ENCODE measurements at places on chromosomes 11 and 22.
A peak's percentile ranks its signal among the peaks of the same experiment; 100 is the strongest.

GRCh38 chr11:127656116-127656836 is 655.7 kb upstream of the KIRREL3 start:
- no peak for DNase-seq

GRCh38 chr11:44623341-44623730 is 57.9 kb downstream of the CD82 start:
- DNase-seq, result no peak

DNA sequence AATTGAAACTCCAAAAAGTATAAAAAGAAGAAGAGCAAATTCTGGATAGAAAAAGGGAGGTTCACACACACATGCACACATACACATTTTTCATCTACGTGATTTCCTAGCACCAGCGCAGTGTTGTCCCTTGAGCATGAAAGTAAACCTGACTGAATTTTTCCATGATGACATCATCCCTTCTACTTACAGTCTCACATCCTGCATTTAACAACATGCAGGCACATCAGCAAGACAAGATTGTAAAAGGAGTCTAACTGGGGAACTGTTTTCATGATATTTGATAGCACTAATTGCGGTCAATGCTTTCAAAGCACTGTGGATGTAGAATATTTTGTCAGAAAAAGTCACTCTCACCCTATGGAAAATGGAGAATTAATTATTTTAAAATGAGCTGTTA is 36.6 kb downstream of the GAS2 start:
- no peak for DNase-seq

DNA sequence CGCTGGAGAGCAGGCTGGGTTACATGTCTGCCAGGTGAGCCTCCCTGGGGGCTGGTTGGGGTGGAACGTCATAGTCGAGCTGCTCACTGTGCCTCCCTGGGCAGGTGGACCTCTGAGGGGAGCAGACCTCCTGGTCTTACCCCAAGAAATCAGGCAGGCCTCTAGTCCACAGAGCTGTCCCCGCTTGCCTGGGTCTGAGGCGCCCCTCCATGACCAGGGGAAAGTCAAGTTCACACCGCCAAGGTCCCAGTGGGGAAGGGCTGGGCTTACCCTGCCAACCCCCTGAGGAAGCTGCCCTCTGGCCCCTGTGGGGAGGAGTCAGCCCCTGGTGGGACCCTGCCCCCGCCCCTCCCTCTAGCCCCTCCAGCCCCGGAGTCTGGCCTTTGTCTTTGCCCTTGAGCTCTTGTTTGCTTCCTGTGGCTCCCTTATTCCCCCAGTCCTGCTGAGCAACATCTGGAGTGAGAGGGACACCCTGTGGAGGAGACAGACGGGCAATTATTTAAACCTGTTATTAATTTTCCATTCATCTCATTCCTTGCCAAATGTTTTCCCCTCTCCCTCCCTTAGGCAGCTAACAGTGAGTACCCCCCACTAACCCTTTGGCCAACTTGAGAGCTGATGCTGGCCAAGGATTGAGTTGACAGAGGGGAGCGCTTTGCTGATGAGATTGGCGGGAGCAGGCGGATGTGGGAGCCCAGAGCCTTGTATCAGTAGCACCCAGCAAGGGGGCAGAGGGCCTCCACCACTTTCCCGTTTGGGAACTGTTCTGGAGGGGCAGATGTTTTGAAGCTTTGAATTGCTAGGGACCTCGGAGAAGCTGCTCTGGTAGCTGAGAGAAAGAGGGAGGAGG is 83.4 kb downstream of the CEP164 start:
- DNase-seq, result no peak

GRCh38 chr11:86747801-86748200 is 52.5 kb upstream of the PRSS23 start:
- no peak for DNase-seq

GRCh38 chr11:68002938-68003845 is 705 bp downstream of the UNC93B1 start:
- no peak for DNase-seq

DNA sequence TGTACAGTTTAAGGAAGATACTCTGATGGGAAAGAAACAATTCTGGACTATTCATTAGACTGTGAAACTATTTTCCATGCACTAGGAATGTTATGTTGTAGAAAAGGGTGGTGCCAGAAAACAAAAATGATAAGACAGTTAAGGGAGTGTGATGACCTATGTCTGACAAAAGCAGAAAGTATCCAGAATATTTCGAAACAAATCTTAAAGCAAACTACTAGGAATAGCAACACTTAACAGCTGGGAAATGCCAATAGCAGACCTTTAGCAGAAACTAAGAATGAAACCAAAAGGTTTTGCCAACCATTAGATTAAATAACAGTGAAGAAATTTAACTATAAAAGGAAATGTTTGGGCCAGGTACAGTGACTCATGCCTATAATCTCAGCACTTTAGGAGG is 3.3 kb upstream of the ARHGAP20 start:
- DNase-seq, result no peak

- DNase-seq, result no peak
These were observed 49.3 kb downstream of the WNT11 start for GRCh38 chr11:76156971-76157427.

GRCh38 chr11:18633256-18634139 is 644 bp downstream of the SPTY2D1 start:
- DNase-seq, result no peak

- DNase-seq, result no peak
These were observed 94.5 kb upstream of the TOP3B start for GRCh38 chr22:22076932-22077703.

DNA sequence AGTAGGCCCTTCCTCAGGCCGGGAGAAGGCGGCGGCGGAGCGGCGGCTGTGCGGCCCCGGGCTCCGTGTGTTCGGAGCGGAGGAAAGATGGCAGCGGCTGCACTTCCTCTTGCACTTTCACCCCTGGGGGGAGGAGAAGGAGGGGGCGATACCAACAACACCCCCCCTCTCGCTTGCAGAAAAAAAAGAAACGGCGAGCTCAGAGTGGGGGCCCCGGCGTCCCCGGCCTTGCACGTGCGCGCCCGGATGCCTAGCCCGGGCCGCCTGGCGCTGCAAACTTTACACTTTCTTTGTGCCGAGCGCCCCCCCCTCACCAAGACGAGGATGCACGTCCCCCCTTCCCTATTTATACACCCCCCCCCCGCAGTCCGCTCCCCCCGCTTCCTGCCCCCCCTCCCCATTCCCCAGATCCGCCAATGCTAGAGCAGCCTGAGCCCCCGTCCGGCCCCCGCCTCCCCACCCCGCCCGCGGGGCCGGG is at the start of gene PATZ1:
TSS of gene PATZ1 (minus strand) at position 92 of the 478 bp plus-strand sequence. CDS start 744 bp downstream, outside the sequence.
- peak; percentile 53 for DNase-seq

GRCh38 chr11:105968021-105968697 is 53.9 kb downstream of the MSANTD4 start:
- DNase-seq, result no peak

- DNase-seq, result no peak
These were observed 269.4 kb downstream of the CADM1 start for GRCh38 chr11:115234794-115235193.

DNA sequence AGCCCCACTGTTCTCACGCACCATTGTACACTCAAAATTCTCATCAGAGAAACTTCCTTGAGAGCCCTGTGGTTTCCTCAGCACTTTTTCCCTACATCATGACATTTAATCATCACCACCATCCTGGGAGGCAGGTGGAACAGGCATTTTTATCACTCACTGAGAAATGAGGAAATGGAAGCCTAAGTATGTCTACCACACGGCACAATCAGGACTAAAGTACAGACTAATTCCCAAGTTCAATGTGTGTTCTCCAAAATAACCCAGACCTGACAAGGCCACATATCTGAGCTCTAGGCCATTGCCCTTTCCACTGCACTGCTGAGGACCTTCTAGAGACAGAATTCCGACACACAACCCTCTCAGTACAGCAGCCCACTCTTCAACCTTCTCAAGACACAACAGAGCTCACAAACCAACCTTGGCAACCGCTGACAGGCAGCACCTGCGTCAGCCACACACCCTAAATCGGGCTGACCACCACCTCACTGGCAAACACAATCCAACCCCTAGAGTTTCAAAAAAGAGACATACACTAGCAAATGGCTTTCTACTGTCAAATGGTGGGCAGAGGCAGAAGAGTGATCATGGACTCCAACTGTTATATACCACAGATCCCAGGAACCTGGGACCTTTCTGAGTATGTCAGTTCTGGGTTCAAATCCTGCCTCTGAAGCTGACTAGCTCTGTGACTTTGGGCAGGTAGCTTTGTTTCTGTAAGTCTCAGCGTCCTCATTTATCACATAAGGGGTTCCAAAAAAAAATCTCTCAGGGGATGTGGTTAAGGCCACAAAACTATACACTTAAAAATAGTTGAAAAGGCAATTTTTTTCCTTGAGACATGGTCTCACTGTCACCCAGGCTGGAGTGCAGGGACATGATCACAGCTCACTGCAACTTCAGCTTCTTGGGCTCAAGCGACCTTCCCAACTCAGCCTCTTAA is 16.3 kb downstream of the SMCO4 start:
- DNase-seq, result no peak

DNA sequence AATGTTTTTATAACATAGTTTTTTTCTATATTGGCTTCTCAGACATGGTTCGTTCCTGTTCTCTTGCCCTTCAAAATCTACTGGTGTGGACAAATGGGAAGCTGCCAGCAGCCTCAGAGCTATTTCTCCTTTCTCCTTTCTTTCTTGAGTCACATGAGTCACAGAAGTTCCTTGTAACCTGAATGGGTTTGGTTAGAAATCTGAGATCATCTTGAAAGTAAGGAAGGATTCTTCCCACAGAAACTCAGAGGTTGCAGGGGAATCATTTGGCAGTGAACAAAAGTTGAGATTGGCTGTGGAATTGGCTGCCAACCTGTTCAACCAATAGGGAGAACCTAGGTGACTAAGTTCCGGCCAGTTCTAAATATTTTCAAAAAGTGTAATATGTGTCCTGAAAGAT is 12.5 kb downstream of the PLET1 start:
- DNase-seq, result no peak

- no peak for DNase-seq
These were observed 36.6 kb upstream of the FEZ1 start for GRCh38 chr11:125532668-125533067.

DNA sequence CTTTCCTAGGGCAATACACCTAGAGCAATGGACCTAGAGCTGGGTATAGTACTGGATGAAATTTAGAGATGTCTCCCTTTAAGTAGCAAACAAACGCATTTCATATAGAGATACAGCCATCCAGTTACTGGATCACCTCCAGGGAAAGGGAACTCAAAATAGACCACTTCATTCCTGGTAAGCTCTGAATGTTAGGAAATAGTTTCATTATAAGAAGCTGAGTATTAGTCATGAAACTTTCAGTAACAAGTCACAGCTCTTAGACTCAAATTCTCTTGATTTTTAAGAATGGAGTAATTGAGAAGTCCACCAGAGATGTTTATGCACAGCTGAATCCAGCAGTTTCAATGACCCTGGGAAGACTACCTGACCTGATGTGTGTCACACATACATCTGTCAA is 221.9 kb downstream of the FAM76B start:
- DNase-seq, result no peak

GRCh38 chr11:2269601-2270321 is 627 bp downstream of the ASCL2 start:
- no peak for DNase-seq

DNA sequence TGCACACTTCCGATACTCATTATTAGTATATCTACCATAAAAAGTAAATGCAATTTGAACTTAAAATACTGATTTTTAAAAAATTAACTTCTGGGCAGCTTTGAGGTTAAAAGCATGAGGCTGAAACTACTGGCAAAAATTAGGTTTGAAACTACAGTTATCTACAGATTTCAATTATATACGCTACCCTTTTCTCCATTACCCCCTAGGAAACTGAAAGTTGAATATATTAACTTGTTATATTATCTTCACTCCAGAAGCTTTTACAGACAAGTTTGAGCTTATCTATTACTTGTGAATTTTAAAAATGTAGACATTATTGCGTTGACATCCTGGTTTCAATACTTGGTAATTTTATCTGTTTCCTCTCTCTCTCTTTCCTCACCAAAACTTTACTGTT is 96.7 kb upstream of the DDI1 start:
- DNase-seq, result no peak

GRCh38 chr11:43951231-43951630 is 8.8 kb downstream of the C11orf96 start:
- no peak for DNase-seq

GRCh38 chr11:28463826-28464225 is 355.6 kb downstream of the METTL15 start:
- no peak for DNase-seq

DNA sequence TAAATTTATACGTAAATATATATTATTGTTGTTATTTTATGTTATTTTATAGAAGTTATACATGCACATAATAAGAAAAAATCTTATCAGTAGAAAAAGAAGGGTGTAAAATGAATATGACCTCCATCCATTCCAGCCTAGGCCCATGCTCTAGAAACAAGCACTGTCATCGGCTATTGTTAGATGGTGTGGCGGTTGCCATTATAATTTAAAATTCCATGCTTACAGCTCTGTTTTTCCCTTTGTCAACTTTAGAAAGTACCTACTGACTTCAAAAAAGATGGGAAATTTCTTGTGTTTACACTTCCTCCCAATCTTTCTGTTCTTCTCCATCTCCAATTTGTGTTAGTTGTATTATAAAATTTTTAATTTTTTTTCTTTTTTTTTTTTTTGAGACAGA is 61.9 kb upstream of the RDX start:
- no peak for DNase-seq

DNA sequence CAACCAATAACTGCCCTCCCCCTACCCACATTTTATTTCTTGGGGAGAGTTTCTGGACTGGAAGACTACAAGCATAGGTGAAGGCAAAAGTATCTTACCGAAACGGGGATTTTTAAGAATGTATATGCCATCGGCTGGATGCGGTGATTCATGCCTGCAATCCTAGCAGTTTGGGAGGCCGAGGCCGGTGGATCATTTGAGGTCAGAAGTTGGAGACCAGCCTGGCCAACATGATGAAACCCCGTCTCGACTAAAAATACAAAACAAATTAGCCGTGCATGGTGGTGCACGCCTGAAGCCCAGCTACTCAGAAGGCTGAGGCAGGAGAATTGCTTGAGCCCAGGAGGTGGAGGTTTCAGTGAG is 20.8 kb upstream of the SLN start:
- no peak for DNase-seq

DNA sequence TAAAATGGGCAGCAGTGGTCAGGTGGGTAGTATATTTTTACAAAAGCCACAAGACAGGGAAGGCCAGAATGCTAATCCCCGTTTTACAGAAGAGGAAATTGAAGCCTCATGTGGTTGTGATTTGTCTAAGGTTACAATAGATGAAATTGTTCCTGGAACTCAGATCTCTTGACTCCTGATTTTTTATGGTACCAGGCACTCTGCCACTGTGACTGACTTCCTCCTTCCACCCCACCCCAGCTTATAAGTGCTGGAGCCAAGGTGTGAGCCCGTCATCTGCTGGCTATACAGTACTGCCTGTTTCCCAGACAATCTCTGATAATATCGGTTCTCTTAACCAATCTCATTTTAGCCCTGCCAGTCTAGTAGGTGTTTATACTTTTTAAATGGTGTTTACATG is 1.9 kb downstream of the SLC5A1 start:
- DNase-seq, result no peak

GRCh38 chr11:97800891-97801290 is 1219.9 kb upstream of the CNTN5 start:
- DNase-seq, result no peak

Data from stimulated activated CD8-positive, alpha-beta memory T cell treated with anti-CD3 and anti-CD28 coated beads, Interleukin-7, amount 100 ng/mL, for 24 hours (primary cell).